ENCODE measurements at places on chromosomes 2 and 18.

DNA sequence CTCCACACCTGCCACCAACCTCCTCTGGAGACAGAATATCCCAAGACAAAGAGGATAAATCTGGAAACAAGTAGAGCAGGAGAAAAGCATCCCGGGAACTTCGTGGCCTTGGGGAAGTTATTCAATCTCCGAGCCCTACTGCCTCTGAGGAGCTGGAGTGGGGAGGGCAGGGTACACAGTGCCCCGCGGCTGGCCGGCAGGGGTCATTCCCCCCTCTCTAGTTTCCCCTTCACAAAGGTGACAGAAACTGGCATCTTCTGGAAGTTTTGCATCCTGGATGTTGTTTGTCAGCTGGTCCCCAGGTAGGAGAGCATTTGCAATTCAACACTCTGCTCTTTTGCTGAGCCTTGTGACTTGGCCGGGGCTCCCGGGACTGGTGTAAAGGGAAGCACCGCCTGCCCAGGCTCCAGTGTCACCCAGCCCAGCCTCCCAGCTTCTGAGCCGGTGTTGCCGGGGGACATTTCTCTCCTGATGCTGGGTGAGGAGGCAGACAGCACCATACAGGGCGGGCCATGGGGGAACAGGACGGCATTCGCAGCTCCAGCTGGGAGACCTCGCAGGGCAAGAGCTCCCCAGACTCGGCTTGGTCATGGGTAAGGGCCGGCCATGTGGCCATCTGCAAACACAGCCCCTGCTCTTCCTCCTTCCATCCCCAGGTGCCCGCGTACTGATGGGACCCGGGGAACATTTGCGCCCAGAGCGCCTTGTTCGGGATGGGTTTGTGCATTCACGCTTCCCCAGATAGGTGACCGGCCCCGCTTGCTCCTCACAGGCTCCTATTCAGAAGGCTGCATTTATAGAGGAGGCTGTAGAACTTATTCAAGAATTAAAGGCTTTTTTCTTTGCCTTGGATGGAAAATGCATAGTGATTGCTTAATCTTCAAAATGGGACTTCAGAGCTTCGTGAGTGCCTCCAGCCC lies 7.4 kb upstream of the NTSR2 start:
- no peak for DNase-seq

DNA sequence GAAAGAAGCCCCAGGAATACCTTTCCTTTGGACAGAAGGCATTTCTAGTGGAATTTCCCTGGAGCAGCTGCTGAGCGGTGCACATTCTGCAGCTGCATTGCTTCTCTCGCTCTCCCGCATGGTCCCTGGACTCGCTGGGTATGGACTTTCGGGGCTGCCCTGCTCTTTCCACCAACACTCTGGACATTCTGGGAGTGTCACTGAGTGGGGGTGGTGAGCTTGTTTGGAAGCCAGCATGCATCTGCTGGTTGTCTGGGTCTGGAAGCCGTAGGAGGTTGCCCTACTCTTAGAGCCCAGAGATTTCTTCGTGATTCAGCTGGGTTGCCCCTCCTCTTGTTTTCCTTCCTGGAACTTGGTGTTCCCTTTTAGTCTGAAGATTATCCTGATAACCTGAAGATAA lies 52.6 kb downstream of the TWIST2 start:
- no peak for DNase-seq

- DNase-seq, result no peak
These were observed 156.7 kb downstream of the GALNT14 start for GRCh38 chr2:30981510-30981909.

GRCh38 chr2:42743659-42743990 lies 20.3 kb downstream of the OXER1 start:
- no peak for DNase-seq

GRCh38 chr2:226969417-226970080 lies 133.7 kb downstream of the RHBDD1 start:
- DNase-seq, result no peak

DNA sequence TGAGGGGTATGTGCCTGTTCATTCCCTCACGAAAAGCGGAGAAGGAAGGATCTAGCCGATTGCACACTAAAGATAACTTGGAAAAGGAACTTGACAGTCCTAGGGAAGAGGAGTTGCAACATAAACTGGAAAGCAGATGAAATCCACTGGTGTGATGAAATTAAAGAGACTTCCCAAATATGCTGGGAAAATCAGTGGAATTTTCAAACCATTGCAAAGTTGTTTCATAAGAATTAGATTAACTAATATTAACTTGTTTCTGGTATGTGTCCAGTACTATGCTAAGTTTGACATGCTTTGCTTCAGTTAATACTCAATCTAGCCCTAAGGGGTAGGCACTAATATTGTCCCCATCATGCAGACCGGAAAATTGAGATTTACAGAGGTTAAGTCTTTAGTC lies 222.7 kb downstream of the IKZF2 start:
- DNase-seq, result no peak

- no peak for DNase-seq
These were observed 515.0 kb downstream of the PARD3B start for GRCh38 chr2:205060269-205060668.

- no peak for DNase-seq
These were observed 145.6 kb downstream of the FAM161A start for GRCh38 chr2:61707984-61708852.

- no peak for DNase-seq
These were observed 344.3 kb upstream of the RAB12 start for GRCh38 chr18:8264861-8265411.

- no peak for DNase-seq
These were observed 587.5 kb upstream of the DSEL start for GRCh38 chr18:68104036-68104435.

GRCh38 chr2:149006883-149007543 lies 31.5 kb upstream of the LYPD6B start:
- no peak for DNase-seq

- no peak for DNase-seq
These were observed 394.2 kb downstream of the IRS1 start for GRCh38 chr2:226405465-226405864.

- DNase-seq, result no peak
These were observed 8.2 kb downstream of the CTDP1 start for GRCh38 chr18:79687806-79688205.

- no peak for DNase-seq
These were observed 32.9 kb downstream of the SMAD7 start for GRCh38 chr18:48917579-48918517.

GRCh38 chr2:593356-594026 lies 83.7 kb downstream of the TMEM18 start:
- DNase-seq, result no peak

DNA sequence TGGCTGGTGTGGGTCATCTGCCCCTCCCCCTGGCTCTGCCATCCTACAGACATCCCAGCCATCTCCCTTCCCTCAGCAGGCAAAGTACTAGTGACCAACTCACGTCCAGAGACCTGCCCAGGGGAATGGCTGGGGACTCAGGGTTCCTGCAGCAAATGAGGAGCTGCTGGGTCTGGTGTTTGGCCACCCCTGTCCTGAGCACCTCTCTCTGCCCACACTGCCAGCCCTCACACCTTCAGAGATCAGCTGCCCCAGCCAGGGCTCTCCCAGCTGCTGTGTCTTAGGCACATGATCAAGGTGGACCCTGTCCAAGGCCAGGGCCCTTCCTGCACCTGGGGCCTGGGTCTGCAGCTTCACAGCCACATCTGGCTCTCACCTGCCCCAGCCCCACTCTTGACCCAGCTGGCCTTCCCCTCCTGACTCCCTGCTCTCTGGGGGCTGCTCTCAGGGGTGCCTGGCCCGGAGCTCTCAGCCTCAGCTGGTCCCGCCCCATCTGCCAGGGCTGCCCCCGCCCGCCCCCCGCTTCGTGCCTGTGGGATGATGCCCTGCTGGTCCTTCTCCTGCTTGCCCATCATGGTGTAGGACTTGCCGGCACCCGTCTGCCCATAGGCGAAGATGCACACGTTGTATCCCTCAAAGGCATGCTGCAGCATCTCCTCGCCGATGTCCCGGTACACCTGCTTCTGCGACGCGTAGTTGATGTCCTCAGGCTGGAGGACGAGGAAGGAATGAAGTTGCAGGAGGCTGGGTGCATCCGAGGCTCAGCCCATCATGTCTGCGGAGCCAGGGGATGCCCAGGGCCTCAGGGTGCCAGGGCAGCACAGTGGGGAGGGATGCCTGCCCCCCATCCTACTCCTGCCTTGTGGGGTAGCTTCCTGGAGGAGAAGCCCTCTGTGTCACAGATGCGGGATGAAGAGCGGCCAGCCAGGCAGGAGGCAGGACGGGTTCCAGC lies 32.2 kb downstream of the KIF1A start:
- DNase-seq, result no peak

GRCh38 chr2:45285311-45285710 lies 276.1 kb upstream of the SIX2 start:
- DNase-seq, result no peak

GRCh38 chr2:100643467-100643866 lies 80.7 kb downstream of the PDCL3 start:
- no peak for DNase-seq

DNA sequence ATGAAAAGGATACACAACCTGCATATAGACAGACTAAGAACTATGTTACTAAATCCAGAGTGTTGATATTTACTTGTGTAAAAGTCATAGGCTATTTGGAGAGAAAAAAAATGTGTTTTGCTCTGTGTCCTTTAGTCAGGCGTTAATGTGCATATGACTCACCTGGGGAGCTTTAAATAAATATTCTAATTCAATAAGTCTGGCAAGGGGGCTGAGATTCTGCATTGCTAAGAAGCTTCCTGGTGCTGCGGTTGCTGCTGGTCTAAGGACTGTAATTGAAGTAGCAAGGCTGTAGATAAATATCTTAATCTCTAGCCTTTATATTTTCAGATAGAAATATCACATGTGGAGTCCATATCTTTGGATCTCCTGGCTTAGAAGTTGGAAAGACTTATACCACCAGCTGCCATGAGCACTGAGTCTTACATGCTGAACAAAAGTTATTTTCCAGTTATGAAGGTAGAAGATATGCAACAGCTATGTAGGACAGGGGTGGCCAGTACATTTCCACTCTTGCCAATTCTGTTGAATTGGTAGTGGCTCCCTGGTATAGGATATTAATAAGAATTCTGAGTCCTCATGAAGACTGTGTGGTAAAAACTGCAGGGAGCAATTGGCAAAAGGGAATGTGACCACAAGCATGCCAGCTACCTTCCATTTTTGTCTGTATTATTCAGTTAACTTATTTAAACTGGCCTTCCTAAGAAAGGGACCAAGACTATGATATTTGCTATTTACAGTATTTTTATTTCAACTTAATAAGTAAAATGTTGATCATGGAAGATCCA lies 4.8 kb downstream of the SPAG16 start:
- DNase-seq, result no peak

- DNase-seq, result no peak
These were observed 48.5 kb downstream of the CDK15 start for GRCh38 chr2:201854841-201855240.

DNA sequence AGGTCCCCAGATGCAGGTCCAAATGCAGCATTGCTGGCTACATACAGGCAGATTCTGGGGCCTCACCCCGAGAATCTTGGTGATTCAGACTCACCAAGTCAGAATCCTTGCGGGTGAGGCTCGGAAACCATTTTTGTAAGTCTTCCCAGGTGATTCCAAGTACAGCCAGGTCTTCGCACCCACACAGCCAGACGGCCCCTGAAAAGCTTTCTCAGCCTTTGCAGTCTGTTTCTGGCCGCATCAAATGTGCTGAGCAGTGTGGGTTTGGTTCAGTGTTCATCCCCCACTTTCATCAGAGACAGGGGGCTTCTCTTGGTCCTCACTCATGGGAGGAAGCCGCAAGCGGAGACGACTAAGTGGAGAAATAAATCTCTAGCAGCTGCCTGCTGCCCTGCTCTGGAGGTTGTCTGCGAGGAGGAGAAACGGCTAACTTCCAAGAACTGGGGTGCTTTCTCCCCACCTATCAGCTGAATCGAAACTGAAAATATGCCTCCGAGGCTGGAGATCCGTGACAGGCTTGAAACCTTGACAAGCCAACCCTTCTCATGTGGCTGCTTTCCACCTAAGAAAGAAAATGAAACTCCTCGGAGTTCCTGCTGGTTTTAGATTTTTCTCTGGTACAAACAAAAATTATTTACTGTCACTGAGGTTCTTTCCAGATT lies 8.9 kb upstream of the TMEM185B start:
- peak; percentile 71 for DNase-seq

- DNase-seq, result no peak
These were observed 77.4 kb upstream of the DNMT3A start for GRCh38 chr2:25418944-25419677.

GRCh38 chr2:152730591-152731333 lies 12.3 kb downstream of the ARL6IP6 start:
- peak; percentile 12 for DNase-seq

DNA sequence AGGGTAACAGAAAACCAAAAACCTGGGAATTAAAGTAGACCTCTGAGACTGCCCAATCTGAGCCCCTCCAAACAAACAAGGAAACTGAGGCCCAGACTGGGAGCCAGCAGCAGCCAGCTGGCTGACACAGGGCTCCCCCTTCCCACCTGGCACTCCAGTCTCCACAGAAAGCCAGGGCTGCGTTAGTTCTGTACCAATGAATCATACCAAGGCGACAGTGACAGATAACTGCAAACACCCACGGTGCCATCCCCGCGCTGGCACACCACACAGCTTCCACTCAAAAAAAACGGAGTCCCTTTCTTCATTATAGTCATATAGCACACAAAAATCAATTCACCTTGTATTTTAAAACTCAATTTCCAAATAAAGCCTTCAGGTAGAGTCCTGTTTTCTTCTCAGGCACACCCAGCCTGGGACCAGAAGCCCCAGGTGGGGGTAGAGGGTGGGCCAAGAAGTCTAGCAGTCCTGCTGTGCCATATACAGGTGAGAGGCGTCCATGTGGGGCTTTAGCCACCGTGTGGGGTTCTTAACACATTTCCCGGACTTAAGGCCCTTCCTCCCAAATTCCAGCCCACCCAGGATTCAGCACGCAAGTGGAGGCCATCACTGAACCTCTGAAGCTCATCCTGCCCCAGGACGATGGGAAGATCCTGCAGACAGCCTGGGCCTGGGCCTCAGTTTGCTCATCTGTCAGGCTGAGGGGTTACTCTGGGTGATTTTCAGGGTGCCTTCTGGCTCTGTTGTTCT lies 1.2 kb downstream of the PER2 start:
- DNase-seq, result no peak

DNA sequence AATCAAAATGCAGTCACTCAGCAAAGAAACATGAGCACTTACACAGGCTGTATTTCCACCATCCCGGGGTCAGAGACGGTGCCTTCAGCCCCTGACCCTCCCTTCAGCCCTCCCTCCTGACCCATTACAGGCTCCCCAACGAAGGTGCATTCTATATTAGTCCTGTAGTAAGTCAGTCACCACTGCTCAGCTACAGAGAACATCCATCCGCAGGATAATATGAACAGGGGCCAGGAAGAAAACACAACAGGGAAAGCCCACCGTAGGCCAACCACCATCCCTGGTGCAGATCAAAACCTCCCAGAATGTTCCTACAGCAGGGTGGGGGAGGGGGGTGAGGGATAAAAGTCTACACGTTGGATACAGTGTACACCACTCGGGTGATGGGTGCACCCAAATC lies 15.1 kb downstream of the PXDN start:
- DNase-seq, result no peak

- DNase-seq, result no peak
These were observed 42.2 kb upstream of the SMAD7 start for GRCh38 chr18:48992791-48993555.

GRCh38 chr2:45654250-45654649 lies 2.8 kb downstream of the PRKCE start:
- DNase-seq, result no peak

GRCh38 chr18:36348971-36349417 lies 51.5 kb downstream of the FHOD3 start:
- DNase-seq, result no peak

GRCh38 chr2:180012523-180012922 lies 5.4 kb upstream of the CWC22 start:
- no peak for DNase-seq

All from stimulated activated CD8-positive, alpha-beta memory T cell treated with anti-CD3 and anti-CD28 coated beads, Interleukin-15, amount 100 ng/mL, for 4 hours (primary cell).